ENCODE measurements at places on chromosomes 4 and X.

GRCh38 chrX:137425986-137426385, 139.9 kb upstream of the ZIC3 start:
- no peaks in the 10 kb centered on the region for H3K4me1 ChIP-seq
- peaks cover 28% of the 10 kb centered on the region for H3K27me3 ChIP-seq
- no peak overlapping the region for H3K4me3 ChIP-seq

GRCh38 chr4:170090352-170091052, 746 bp upstream of the AADAT start:
- H3K27ac ChIP-seq = no peak overlapping the region
- no peaks in the 10 kb centered on the region for H3K36me3 ChIP-seq
- DNase-seq = no peak
- no peak overlapping the region for H3K4me3 ChIP-seq
- H3K27me3 ChIP-seq = peaks cover 41% of the 10 kb centered on the region

GRCh38 chrX:115047181-115047580, 29.8 kb upstream of the IL13RA2 start:
- DNase-seq = no peak
- no peak overlapping the region for H3K4me3 ChIP-seq
- no peaks in the 10 kb centered on the region for H3K27me3 ChIP-seq
- H3K36me3 ChIP-seq = no peaks in the 10 kb centered on the region
- H3K27ac ChIP-seq = no peak overlapping the region

GRCh38 chrX:70301716-70302115, 11.8 kb downstream of the KIF4A start:
- no peaks in the 10 kb centered on the region for H3K27me3 ChIP-seq
- DNase-seq = no peak

DNA sequence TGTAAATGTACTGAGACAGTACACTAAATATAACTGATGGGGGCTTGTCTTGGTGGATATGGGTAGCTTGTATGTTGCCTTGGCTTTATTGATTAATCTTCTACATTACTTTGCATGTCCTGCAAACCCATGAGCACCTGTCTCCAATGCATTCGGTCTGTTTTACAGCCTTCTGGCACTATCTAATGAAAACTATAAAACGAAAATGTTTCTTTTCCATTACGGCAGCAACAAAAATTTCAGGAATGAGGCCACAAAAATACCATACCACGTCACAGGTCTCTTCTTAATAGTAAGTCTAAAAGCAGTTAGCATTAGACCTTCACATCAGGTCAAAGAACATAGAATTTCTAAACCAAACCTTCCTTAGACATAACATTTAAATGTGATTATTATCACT, 49.8 kb downstream of the EDNRA start:
- no peak for DNase-seq
- H3K4me3 ChIP-seq = no peak overlapping the region
- H3K27me3 ChIP-seq = peaks cover 13% of the 10 kb centered on the region

- no peaks in the 10 kb centered on the region for H3K36me3 ChIP-seq
- no peak for DNase-seq
- H3K27me3 ChIP-seq = no peaks in the 10 kb centered on the region
- H3K4me1 ChIP-seq = no peaks in the 10 kb centered on the region
- H3K27ac ChIP-seq = no peak overlapping the region
These were observed 23.1 kb downstream of the COL4A6 start for GRCh38 chrX:108415146-108415545.

DNA sequence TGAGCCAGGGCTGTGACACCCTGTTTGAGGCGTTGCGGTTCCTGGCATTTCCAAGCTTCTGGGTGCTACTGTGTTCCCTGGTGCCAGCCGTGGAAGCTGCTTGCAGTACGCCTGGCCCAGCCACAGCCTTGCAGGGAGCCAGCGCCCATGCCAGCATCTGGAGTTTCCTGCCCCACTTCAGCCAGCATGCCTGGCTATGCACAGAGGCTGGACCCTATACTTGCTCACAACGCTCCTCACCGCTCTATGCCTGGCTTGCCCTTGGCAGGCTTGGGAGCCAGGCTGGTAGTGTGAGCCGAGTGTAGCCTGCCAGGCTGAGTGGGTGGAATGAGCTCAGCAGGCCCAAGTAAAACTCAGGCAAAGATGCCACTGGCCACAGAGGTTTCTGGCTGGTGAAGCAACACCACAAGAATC, 22.4 kb downstream of the PRRG1 start:
- no peaks in the 10 kb centered on the region for H3K27me3 ChIP-seq
- H3K27ac ChIP-seq = no peak overlapping the region
- no peaks in the 10 kb centered on the region for H3K36me3 ChIP-seq
- H3K4me1 ChIP-seq = no peaks in the 10 kb centered on the region
- no peak overlapping the region for H3K4me3 ChIP-seq

DNA sequence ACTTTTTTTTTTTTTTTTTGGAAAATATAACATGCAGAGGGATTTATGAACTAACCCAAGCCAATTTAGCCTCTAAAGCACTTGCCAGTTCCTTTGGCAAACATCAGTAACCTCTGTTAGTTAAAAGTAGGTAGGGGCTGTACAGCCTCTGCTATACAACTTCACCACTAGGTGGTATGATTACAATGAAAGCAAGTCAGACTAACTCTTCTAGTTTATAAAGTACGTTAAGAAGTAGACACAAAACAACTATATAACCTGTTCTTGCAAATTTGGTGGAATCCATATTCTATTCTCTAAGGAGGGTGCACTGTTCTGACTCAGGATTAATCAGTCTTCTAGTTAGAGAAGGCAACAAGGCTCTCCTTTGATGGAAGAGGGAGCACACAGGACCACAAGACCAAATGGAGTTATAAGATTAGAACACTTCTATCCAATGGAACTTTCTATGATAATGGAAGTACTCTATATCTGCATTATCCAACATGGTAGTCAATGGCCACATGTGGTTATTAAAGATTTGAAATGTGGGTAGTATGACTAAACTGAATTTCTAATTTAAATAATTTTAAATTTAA, 12.8 kb downstream of the AIMP1 start:
- no peak overlapping the region for H3K4me3 ChIP-seq
- no peak overlapping the region for H3K27ac ChIP-seq
- DNase-seq = no peak
- H3K27me3 ChIP-seq = no peaks in the 10 kb centered on the region

GRCh38 chr4:24102621-24103020, 212.8 kb upstream of the PPARGC1A start:
- no peaks in the 10 kb centered on the region for H3K36me3 ChIP-seq
- no peak overlapping the region for H3K4me3 ChIP-seq
- H3K4me1 ChIP-seq = no peaks in the 10 kb centered on the region
- no peak for DNase-seq

DNA sequence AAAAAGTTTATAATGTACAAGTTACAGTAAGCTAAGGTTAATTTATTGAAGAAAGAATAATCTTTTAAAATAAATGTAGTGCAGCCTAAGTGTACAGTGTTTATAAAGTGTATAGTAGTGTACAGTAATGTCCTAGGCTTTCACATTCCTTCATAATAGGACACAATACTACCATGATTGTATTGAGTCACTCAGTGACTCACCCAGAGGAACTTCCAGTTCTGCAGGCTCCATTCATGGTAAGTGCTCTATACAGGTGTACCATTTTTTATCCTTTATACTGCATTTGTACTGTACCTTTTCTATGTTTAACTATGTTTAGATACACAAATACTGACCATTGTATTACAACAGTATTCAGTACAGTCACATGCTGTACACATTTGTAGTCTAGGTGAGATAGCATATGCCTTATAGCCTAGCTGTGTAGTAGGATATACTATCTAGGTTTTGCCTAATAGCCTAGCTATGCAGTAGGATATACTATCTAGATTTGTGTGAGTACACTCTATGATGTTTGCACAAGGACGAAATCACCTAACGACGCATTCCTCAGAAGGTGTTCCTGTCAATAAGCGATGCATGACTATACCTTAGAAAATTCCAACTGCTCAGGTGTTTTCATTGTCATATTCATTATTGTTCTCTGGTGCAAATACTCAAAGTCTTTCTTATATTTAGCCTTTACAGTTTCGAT, 5.5 kb upstream of the TMEM255A start:
- H3K27me3 ChIP-seq = no peaks in the 10 kb centered on the region
- no peak for DNase-seq
- H3K4me1 ChIP-seq = no peaks in the 10 kb centered on the region
- peaks cover 3% of the 10 kb centered on the region for H3K36me3 ChIP-seq
- no peak overlapping the region for H3K4me3 ChIP-seq
- H3K27ac ChIP-seq = no peak overlapping the region

DNA sequence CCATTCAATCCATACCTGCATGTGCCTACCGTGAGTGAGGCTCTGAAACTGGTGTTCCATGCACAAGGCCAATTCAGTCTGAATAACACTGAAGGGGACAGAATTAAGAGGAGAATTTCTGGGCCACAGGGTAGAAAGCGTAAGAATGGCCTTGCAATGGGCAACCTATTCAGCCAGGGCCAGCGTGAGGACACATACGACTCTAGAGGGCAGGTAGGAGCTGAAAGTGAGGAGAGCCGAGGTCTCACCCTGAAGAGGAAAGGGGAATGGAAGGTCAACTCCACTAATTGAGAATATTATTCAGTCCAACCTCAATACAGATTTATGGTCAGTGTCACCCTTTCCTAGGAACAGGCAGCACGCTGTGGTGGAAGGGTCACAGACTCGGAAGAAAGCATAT, 202.2 kb downstream of the TRIML1 start:
- no peak overlapping the region for H3K4me3 ChIP-seq
- H3K27ac ChIP-seq = no peak overlapping the region
- no peaks in the 10 kb centered on the region for H3K4me1 ChIP-seq
- H3K27me3 ChIP-seq = no peaks in the 10 kb centered on the region

DNA sequence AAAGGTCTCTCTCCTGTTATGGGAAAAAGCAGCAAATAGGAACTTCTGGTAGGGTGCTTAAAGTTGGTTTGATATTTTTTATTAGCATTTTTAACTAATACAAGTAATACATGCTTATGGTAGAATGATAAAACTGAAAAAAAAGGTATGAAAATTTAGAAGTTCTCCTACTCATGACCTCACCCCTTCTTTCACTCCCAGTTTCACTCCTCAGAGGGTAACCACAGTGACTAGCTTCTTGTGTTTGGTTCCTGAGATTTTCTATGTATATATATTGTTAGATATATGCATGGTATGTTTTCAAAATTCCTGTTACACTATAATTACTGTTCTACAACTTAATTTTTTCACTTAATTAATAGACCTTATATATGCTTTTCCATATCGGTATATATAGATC, 66.5 kb downstream of the AR start:
- H3K4me3 ChIP-seq = no peak overlapping the region
- no peaks in the 10 kb centered on the region for H3K4me1 ChIP-seq
- no peaks in the 10 kb centered on the region for H3K27me3 ChIP-seq
- DNase-seq = no peak

DNA sequence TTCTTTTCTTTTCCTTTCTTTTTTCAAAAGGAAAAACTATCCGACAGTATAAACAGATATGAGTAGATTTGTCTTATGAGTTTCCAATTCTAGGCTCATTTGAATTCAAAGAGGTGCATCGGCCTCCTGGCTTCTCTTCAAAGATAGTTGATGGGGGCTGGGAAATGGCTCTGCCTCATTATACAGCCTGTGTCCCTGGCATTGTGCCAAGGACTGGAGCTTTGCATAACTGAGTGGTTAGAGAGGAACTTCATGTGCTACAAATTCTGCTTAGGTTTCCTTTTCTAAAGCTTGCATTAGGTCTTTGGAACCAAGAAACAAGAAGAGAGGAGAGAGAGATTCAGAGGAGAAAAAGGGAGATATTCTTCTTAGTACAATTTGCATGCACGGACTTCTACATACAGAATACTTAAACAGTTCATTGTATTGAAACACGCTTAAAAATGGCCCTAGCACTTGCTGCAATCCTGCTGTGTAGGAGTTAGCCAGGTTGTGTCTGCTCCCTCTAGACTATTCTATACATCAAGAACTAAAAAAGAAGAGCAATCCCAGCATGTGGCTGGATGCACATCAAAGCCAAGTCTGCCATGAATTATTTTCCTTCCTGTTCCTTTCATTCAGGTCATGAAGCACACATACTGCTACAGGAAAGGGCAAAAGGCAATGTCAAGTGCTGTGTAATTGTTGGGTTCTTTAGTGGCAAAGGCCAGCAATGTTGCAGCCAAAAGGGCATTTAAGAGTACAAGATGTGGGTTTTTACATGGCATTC, 70.9 kb downstream of the INTS12 start:
- H3K36me3 ChIP-seq = no peaks in the 10 kb centered on the region
- peaks cover 4% of the 10 kb centered on the region for H3K4me1 ChIP-seq
- no peaks in the 10 kb centered on the region for H3K27me3 ChIP-seq
- DNase-seq = no peak

- no peak for DNase-seq
- no peak overlapping the region for H3K27ac ChIP-seq
- H3K27me3 ChIP-seq = no peaks in the 10 kb centered on the region
- H3K4me1 ChIP-seq = no peaks in the 10 kb centered on the region
- no peak overlapping the region for H3K4me3 ChIP-seq
- H3K36me3 ChIP-seq = no peaks in the 10 kb centered on the region
These were observed 221.2 kb downstream of the LDB2 start for GRCh38 chr4:16677001-16677944.

GRCh38 chr4:52604215-52604614, 54.9 kb downstream of the USP46 start:
- H3K4me1 ChIP-seq = no peaks in the 10 kb centered on the region
- no peak overlapping the region for H3K27ac ChIP-seq
- H3K27me3 ChIP-seq = no peaks in the 10 kb centered on the region
- no peak overlapping the region for H3K4me3 ChIP-seq
- H3K36me3 ChIP-seq = peaks cover 11% of the 10 kb centered on the region

DNA sequence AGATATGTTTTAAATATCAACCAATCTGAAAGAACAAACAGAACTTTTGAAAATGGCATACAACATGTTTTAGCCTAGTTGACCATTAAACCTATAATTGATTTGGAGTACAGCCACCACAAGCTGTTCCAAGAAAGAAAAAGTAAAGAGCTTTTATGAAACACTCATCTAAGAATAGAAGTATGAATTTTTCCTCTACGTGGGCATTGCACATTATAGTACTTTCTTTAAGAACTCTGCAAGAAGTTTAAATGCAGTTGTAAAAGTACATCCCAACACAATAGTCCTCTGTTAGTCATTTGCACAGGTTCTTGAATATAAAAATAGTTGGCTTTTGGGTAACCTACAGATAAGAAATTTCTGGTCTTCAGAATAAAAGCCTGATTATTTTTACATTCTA, 933.6 kb upstream of the ADGRL3 start:
- H3K4me3 ChIP-seq = no peak overlapping the region
- DNase-seq = no peak
- no peaks in the 10 kb centered on the region for H3K4me1 ChIP-seq
- no peak overlapping the region for H3K27ac ChIP-seq
- H3K36me3 ChIP-seq = no peaks in the 10 kb centered on the region

DNA sequence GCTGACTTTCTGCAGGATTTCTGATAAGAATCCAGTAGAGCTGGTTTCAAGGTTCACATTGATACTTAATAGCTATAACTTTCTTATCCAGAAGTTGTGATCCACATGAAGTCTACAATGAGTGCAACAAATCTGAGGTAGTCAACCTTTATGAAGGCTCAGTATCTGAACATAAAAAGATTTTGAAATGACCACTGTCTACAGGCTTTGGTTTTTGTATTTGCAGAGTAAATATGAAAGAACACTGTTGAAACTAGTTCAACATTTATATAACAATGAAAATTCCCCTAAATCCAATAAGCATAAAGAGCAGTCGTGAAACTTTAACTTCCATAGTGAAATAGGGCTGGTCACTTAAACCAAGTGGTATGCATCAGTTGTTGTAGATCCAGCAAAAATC, 55.6 kb upstream of the RLIM start:
- H3K27me3 ChIP-seq = no peaks in the 10 kb centered on the region
- H3K36me3 ChIP-seq = peaks cover 4% of the 10 kb centered on the region
- no peaks in the 10 kb centered on the region for H3K4me1 ChIP-seq
- H3K4me3 ChIP-seq = no peak overlapping the region
